ENCODE measurements at places on chromosomes 1 and 21. TPM values are rescaled to one million over a fixed set of nuclear protein-coding genes. Genes with fewer than 3 reads are reported as not detected.

SPRR2F gene
- not detected for total RNA-seq

VAV3 gene
- 2.1 TPM for total RNA-seq

OR10R2 gene
- not detected for total RNA-seq

ICOSLG gene
- 1.3 TPM for total RNA-seq

Measured in epithelial cell of umbilical artery (primary cell).